ENCODE measurements at places on chromosomes 7 and 10.
A peak's percentile ranks its signal among the peaks of the same experiment; 100 is the strongest.

GRCh38 chr10:75611172-75611992 is 180.0 kb downstream of the LRMDA start:
- DNase-seq: no peak

DNA sequence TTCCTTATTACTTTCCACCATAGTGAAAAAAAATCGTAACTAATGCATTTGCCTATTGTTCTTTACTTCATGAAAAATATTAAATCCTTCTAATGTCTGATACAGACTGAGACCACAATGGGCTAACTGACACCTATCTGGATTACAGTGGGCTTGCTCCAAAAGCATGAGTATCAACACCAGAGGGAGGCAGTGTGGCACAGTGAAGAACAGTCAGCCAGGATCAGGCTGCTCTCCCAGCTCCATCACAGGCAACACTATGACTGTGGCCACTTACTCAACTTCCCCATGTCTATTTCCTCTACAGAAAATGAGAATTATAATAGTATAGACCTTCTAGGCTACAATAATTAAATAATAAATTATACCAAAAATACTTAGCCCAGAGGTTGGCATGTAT is 97.2 kb downstream of the SLC25A13 start:
- DNase-seq: no peak

- DNase-seq: peak; percentile 15
Observed at GRCh38 chr7:106693677-106694353, 32.9 kb upstream of the CCDC71L start.

GRCh38 chr7:7834761-7835160 is 116.4 kb upstream of the RPA3 start:
- DNase-seq: no peak

DNA sequence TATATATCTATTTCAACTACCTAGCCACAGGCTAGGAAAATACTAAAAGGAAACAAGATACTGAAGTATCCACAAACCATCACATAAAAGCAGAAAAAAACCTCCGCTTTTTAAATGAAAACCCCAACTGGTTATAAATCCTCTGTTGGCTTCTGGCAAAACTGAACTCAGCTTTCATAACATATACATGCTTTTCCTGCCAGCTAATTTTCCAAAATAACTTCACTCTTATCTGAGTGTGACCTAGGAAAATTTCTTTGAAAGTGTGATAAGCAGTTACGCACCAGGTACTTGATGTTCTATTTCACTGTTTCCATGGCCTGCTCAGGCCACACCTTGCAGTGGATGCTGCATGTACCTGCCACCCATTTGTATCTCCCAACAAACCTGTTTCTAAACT is 11.8 kb downstream of the FAM3C start:
- DNase-seq: no peak

DNA sequence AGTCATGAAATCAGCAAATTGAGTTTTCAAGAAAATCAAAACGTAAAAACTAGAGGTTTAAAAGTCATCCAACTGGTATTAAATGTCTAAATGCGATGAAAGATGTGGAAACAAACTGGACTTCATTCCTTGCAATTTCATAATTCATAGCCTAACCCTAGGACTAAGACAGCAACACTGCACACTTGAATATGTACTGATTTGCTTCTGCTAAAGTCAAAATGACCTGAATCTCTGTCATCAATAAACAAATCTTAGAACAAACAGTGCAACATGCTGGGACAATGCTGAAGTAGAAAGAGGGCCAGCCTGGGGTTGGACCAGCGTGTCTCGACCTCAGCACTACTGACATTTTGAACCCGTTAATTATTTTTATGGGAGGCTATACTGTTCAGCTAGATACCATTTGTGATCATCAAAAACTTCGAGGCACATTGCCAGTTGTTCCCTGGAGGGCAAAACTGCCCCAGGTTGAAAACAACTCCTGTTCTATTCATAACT is 47.1 kb downstream of the MYOF start:
- no peak for DNase-seq

All from EL (cell line).